Thoracic aorta (tissue), 2 donors: ENCODE measurements at places on chromosomes 6 and 20. TPM values are rescaled to one million over a fixed set of nuclear protein-coding genes. Genes with fewer than 3 reads are reported as not detected.

The CD24 gene
- 0.95 TPM for total RNA-seq

The LAMP5 gene
- total RNA-seq: not detected

The HUS1B gene
- 0.71 TPM for total RNA-seq

The TNNC2 gene
- total RNA-seq: not detected

The JPH2 gene
- total RNA-seq: 179 TPM

The SRMS gene
- not detected for total RNA-seq

The CHMP4B gene
- total RNA-seq: 69.5 TPM

GRCh38 chr6:11428371-11428770, 109.2 kb upstream of the TMEM170B start:
- DNase-seq: no peak

DNA sequence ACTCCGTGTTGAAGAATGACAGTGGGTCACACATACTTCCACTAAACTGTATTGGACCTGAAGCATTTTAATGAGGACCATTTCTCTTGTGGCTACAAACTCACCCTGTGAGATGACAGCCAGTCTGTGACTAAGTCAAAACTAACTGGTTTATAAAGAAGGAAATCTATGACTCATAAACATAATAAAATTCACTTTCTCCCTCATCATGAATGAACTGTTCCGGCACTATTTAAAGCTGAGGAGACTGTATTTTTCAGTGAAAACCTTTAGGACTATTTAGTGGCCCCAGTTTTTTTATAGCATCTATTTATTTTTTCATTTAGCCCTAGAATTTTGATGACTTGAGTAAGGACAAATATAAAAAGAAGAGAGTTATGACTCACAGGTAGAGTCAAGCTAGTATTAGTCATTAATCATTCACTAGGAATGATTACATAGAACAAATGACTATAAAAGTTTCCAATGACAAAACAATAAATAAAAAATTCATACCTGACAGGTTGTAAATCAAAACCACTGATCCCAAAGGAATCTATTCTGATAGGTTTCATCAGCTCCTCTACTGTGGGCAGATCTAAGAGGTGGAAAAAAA, 34.2 kb downstream of the CEP162 start:
- DNase-seq: no peak

DNA sequence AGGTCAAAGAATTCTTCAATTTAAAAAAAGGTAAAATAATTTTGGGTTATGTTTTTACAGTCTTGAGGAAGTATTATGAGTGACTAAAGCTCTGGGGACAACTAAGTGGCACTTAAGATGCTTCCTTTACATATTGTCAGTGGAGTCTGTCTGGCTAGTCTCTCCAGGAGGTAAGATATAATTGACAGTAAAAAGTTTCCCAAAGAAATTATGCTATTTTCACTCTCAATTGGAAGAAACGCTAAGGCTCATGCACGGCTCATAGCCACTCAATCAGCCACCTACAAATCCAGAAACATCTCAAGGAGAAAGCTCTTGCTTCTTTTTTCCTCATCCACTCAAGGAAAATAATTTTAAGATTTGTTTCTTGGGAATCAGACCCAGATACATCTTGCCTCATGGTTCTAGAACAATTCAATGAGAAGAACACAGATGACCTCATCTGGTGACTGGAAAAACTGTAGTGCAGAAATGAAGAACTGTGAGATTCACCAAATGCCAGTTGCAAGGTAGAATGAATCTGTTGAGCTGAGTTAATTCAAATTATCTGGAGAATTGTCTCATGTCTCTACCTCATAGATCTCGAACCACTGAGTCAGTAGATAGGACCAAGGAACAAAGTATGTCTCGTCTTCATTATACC, 252.9 kb downstream of the TPBG start:
- no peak for DNase-seq

DNA sequence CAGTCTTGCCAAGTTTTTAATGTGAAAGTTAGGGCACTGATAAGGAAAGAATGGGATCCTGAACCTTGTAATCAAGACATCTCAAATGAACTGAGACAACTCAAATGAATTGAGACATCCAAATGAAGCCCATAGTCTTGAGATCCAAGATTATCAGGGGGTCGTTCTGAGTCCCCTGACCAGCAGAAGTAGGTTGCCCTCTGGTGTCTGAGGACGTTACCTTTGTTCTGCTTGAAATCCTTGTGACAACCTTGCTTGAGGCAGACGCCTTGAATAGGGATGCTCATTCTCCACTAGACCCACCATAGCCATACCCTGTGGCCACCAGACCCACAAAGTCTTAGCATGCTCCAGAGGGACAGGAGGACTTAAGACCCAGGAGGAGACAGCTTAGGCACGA, 37.7 kb downstream of the ZBTB9 start:
- DNase-seq: no peak

- no peak for DNase-seq
These were observed 32.1 kb upstream of the ASIP start for GRCh38 chr20:34209111-34209510.

- DNase-seq: no peak
These were observed 28.9 kb upstream of the SLC35D3 start for GRCh38 chr6:136893187-136893586.

GRCh38 chr6:124958149-124958548, 4.1 kb upstream of the RNF217 start:
- DNase-seq: no peak

GRCh38 chr20:4661191-4661590, 60.5 kb upstream of the PRND start:
- DNase-seq: no peak

GRCh38 chr6:165986311-165986913, 181.2 kb downstream of the TBXT start:
- no peak for DNase-seq

GRCh38 chr6:44474643-44475042, 87.1 kb downstream of the CDC5L start:
- no peak for DNase-seq

DNA sequence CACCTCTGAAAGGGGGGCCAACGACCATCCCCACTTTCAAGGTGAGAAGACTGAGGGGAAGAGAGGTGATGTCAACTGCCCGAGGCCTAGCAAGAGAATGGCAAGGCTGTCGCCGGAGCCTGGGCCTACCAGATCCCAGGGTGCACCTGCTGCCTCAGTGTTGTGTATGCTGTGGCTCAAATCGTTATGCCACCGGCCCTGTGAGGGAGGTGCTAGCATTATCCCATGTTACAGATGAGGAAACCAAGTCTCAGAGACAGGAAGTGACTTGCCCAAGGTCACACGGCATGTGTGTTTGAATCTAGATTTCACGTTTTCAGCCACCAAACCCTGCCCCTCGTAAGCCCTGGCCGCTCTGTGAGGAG, 152.5 kb downstream of the CEBPB start:
- DNase-seq: no peak

- no peak for DNase-seq
These were observed 43.9 kb downstream of the PLCB1 start for GRCh38 chr20:8175741-8176675.
